Fibroblast of upper back skin (primary cell): ENCODE measurements at places on chromosomes 2 and 18.

- no peak for DNase-seq
These were observed 22.7 kb downstream of the MRO start for GRCh38 chr18:50797142-50797541.

DNA sequence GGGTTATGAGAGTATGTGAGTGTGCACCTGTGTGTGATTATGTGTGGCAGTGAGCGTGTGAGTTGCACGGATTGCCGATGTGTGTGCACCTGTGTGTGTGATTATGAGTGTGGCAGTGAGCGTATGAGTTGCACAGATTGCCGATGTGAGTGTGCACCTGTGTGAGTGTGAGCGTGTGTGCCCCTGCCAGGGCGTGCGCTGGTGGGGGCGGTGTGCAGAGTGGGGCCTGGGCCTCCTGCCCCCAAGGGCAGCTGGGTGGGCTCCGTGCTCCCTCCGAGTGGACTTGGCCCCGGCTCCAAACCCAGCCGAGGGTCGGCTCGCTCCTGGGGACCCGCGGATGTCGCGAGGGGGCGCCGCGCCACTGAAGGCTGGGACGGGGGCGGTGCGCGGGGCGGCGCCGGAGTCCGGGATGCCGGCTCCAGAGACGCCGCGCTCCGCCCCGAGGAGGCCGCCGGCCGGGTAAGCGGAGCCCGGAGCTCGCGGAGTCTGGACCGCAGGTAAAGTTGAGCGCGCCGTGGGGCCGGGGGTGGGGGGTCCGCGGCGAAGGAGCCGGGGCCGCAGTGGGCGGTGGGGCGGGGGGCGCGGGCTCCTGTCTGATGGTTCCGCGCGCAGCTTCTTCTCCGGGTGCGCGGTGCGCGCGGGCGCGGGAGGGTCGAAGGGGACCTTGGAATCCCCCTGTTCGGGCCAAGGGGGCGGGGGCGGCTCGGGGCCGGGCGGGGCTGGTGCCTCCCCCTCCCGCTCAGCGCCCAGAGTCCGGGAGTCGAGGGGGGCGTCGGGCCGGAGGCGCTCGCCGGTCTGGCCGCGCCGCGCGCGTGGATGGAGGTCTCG, at the start of gene KCNG2:
KCNG2 (plus strand) TSS at position 421 of the 828 bp plus-strand sequence. CDS start 65,730 bp downstream, outside the sequence.
- DNase-seq: no peak

DNA sequence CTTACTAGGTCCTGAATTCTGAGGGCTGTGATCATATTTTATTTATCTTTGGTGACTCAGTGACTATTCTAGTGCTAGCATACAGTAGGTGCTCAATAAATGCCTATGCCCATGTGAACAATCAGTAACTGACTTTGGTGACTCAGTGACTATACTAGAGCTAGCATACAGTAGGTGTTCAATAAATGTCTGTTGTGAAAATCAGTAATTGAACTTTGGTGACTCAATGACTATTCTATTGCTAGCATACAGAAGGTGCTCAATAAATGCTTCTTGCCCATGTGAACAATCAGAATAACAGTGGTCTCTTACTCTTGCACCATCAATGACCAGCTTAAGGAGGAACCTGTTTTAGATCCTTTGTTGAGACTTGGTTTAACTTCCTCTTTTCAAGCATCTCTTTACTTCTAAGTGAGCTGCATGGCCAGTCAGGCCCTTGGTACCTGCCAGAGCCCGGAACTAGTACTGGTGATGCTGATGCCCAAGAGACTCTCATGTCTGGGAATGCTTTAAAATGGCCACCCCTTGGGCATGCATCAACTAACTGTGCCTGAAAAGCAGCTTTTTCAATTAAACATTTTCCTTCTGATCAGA, 214.9 kb upstream of the SPRED2 start:
- no peak for DNase-seq

DNA sequence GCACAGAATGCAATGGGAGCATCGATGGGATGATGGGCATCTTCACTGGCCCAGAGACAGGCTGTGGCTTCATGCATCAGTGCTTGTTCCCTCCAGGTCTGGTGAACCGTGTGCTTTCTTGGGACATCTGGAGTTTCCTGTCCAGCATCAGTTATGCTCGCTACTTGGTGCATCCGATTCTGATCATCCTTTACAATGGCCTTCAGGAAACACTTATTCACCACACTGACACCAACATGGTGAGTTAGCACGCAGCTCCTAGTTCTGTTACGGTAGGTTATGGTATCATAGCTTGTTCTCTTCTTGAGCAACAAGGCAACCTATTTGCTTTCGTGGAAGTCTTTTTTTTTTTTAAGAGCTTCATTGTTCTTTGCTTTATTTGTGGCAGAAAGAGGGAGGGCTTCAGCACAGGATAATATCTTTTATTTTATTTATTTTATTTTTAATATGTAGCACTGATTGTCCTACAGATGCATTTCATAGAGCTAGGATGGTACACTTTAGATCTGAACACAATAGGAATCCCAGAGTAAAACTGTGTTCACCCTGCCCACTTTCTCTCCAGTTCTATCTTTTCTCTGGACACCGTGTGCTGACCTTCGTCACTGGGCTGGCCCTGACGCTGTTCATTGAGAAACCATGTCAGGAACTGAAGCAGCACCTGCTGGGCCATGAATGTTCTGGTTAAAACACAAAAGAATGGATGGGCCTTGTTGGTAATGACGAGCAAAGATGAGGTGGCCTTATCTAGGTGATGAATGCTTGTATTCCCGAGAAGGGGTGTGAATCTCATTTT, 71.2 kb upstream of the SEC11C start:
- no peak for DNase-seq

DNA sequence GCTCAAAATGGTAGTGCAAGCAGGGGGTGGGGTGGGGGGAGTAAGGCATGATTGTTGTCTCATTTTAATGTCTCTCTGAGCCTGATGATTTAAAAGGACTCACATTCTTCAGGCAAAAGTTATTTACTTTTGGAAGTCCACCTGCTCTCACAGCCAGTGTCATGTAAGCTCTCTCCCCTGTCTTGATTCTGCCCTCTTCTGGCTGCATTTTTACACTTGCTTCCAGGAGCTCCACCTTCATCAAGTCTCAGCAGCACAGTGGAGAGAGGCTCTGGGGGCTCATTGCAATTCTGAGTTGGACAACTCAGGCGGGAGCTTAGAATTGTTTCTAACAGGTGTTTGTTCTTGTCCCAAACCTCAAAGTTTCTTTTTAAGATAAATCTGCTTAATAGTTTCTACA, 39.2 kb downstream of the GNAL start:
- DNase-seq: peak; percentile 10

DNA sequence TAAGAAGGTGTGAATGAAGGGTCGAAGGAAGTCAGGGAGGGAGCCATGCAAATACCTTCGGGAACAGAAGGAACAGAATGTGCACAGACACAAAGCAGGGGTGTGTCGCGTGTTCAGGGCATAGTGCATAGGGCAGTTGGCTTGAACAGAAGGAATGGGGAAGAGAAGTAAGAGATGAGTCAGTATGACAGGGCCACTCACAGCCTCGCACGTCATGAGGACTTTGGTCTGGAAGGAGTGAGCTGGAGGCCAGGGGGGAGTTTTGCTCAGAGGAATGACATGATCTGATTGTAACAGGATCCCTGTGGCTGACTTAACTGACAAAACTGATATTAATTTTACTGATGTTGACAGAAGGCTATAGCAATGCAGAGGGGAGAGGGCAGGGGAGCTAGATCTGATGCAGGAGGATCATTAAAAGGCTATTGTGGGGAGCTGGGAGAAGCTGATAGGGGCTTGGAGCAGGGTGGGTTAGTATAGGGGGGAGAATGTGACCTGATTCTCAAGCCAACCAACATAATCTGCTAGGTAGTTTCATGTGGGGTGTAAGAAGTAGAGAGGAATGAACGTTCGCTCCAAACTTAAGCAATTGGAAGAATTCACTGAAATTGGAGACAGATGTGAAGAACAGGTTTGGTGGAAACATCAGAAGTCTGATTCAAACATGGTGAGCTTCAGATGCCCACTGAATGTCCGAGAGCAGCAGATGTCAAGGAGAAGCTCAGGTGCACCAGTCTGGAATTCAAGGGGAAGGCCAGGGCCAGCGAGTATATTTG, 60.4 kb upstream of the COPS8 start:
- DNase-seq: peak; percentile 98

- DNase-seq: no peak
These were observed 25.5 kb downstream of the PIAS2 start for GRCh38 chr18:46891742-46892214.

DNA sequence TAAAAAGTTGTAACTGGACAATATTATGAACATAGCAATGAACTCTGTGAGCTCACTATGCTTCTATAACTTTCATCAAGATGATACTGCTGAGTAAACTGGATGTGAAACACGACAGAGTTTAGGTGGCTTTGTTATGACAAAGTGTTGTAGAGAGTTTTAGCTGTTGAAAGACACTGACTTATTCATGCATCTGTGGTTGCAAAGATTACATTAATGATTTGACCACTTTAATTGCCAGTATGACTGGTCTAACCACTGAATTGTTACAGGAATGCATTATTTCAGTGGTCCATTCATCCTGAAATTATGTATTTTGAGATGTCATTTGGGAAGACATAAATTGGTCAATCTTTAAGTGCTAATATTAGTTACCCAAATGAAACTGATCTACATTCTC, 117.9 kb downstream of the SPHKAP start:
- DNase-seq: peak; percentile 5

DNA sequence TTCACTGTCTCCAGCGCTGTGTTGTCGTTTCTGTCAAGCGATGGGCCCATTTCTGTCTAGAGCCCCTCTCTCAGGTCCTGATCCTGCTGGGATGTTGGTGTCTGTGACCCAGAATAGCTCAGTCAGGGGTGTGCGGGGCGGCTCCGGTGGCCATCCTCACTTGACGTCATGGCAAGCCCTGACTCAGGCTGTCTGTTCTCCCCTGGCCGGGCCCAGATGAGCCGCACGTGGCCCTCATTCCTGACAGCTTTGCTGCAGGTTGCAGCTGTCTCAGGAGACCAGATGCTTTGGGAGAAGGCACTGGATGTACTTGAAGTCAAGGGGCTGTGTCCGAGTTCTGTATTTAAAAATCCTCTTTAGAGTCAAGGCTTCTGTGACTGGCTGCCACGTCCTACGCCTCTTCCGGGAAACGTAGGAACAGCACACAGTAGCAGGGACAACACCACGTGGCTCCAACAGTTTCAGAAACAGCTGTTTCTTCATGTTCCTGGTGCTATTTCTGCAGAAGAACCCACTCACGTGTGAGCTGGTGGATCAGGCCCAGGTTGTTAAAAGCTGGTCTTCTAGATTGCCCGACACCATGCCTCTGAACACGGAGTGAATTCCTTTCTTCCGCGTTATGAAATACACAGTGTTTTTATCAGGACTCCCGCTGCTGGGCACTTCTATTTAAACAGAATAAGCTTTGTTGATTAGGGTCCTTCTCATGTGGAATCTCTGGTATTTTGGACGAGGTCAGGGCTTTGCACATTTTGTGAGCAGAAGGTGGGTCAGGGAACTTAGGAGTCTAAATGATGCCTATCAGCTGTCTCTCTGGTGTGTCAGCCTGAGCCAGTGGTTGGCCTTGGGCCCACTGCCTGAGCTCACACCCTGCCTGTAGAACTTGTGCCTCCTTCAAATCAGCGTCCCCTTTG, 28.3 kb upstream of the NTSR2 start:
- DNase-seq: peak; percentile 65

DNA sequence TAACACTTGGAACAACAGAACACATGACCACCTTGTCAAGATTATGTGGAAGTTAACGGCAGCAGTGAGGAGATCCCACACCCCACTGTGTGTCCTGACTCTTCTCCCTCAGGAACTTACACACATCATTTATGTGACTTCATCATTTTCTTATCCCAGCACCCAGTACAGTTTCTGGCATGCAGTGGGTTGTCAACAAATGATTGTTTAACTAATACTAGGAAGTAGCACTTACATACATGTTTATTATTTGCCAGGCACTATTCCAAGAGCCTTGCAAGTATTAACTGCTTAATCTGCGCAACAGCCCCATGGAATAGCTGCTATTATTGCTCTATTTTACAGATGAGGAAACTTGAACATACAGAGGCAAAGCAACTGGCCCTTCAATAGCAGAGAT, 391.5 kb downstream of the TXNL1 start:
- no peak for DNase-seq

GRCh38 chr2:1910021-1910420, 165.7 kb upstream of the PXDN start:
- no peak for DNase-seq

GRCh38 chr18:48076461-48076860, 146.0 kb upstream of the SMAD2 start:
- no peak for DNase-seq

- DNase-seq: no peak
These were observed 113.4 kb downstream of the GBX2 start for GRCh38 chr2:236054621-236055305.

DNA sequence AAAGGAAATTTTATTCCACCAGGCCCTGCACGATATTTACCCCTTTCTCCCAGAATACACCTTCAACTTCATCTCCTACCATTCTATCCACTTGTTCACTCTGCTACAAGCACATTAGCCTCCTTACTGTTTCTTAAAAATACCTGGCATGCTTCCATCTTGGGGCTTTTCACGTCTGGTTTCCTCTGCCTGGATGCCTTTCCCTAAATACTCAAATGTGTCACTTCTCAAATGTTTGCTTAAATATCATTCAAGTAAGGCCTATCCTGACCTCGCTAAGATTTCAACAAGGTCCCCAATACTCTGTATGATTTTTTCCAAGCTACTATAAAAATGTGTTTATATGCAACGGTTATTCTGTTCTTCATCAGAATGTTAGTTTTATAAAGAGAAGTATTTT, 433.0 kb upstream of the CHAC2 start:
- no peak for DNase-seq

GRCh38 chr18:44789710-44790109, 109.0 kb downstream of the SETBP1 start:
- DNase-seq: peak; percentile 20
